ENCODE measurements at places on chromosomes 5 and 9.

GRCh38 chr5:9869616-9870288, 239.6 kb upstream of the TAS2R1 start:
- no peak for DNase-seq

DNA sequence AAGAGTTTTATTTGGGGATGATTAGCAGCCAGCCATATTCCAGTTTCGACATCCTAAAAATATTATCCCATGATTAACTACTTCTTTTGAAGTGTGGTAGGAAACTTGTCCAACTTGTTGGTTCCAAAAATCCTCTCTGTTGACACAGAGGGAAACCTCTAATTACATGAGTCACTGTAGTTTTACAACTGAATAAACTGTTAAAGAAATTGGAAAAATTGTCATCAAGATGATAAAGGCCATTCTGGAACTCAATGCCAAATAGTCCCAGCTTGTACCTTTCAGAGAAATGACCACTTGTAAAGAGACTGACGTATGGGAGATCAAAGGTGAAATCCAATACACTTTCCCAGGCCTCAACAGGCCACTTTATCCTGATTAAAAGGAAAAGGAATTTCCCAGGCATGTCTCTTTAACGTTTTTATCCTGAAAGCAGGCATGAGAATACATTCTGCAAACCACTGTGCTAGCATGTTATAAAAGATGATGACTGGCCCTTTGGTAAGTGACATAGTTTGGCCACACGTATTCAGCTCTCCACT, 261.6 kb downstream of the GLIS3 start:
- no peak for DNase-seq

- peak; percentile 54 for DNase-seq
Measured at GRCh38 chr9:127199001-127199791, 65.4 kb upstream of the GARNL3 start.

- no peak for DNase-seq
Measured at GRCh38 chr5:107381189-107381856, 289.4 kb downstream of the EFNA5 start.

- no peak for DNase-seq
Measured at GRCh38 chr9:134781591-134782302, 98.9 kb upstream of the FCN2 start.

- DNase-seq, result no peak
Measured at GRCh38 chr5:187617-188451, 3.5 kb upstream of the LRRC14B start.

- DNase-seq, result no peak
Measured at GRCh38 chr5:130155345-130156011, 251.2 kb downstream of the CHSY3 start.

DNA sequence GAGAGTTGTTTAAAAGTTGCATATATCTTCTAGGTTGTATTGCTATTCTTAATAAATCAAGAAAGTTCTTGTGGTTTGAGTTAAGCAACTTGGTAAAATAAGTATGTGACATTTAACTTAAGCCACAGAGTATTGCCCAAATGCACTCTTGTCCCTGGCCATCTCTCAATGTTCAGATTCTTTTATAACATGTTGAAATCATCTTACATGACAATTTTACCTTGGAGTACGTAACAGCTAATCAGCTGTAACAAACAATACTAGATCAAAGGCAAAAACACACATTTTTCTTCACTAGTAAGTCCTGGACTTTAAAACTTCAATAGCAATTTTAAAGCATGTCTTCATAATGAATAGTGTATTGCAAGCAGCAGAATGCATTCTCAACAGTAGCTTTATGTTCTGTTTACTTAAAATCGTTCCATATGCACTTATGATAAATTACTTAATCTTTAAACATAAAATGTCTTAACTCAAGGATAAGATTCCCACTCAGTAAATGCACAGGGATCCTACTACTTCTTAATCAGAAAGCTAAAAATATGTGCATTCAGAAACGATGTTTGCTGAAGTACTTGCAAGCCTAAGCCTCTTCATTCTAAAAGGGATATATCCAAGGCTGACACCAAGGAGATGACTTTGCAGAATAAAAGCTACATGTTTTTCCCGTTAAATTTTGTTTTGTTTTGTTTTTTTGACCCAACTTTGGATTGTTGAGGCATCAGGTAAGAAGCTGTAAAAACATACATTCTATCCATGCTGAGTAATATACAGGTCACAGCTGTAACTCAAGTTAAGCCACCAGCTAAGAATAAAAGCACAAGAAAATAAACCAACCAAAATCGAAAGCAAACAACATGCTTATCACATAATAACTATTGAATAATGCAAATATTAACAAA, 86.1 kb upstream of the NFIB start:
- DNase-seq, result no peak

DNA sequence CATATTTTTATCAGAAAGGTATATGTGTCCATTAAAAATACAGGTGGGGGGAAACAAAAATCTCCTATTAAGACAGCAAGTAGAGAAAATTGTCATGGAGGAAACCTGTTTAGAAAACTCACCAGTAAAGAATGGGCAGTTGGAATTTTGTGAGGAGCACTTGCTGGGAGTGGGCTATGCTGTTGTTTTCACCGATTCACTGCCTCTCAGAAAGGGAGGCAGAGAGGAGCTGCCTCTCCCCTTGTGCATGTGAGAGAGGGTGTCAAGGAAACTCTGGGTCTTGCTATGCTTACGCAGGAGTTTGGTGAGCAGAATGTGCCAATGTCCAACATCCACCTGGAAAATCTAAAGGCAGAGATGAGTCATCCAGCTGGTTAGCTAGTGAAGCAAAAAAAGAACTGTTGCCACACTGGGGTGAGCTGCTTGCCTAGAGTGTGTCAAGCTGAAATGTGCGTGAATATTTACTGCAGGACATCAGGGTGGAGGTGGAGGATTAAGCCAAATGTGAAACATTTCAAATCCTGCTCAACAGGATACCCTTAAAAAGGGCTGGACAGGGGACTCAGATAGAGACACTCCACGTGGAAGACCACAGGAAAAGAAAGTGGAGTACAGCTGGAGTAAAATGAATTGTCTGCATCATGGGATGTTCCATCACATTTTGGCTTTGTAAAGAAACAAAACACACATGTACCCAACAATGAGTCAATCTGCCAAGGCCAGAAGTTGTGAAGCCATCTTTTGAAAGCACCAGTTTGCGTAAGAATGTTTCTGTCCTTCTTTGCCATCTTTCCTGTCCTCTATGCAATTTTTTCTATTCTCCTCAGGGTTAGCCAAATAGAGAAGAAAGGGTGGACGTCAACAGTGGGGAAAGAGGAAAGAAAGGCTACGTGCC, 449.7 kb upstream of the MPDZ start:
- DNase-seq, result no peak

Data from stimulated activated CD8-positive, alpha-beta memory T cell treated with anti-CD3 and anti-CD28 coated beads, Interleukin-2, amount 100 ng/mL, for 1 hour (primary cell).